ENCODE measurements at places on chromosomes 7 and 10. TPM values are rescaled to one million over a fixed set of nuclear protein-coding genes. Genes with fewer than 3 reads are reported as not detected.

DNA sequence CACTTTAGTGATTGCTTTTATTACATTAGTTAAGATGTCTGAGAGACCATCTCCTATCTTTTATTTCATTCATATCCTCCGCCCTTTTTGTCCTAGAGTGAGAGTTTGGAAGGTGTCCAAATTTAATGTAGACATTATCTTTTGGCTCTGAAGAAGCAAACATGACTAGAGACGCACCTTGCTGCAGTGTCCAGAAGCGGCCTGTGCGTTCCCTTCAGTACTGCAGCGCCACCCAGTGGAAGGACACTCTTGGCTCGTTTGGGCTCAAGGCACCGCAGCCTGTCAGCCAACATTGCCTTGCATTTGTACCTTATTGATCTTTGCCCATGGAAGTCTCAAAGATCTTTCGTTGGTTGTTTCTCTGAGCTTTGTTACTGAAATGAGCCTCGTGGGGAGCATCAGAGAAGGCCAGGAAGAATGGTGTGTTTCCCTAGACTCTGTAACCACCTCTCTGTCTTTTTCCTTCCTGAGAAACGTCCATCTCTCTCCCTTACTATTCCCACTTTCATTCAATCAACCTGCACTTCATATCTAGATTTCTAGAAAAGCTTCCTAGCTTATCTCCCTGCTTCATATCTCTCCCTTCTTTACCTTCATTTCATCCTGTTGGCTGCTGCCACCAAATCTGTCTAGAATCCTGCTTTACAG is 10.4 kb upstream of the CLCN1 start:
- peak; percentile 65 for DNase-seq

The TSPAN15 gene
- 65.1 TPM for total RNA-seq

DNA sequence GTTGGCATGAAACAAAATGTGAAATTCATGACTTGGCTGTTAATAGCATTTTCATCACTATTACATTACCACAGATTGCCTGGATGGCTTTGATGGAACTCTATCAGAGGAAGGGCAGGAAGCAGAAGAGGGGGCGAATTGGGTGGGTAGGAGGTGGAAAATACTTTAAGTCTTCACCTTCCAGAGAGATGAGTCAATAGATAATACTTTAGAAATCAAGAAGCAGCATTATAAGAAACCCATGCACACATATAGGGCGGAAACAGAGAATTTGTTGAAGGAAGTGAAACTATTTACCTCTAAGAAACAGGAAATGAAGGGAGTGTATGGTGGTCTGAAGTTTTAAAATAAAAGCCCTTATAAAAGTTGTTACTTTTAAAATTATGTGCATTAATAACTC is 152.1 kb upstream of the TARP start:
- no peak for DNase-seq

- no peak for DNase-seq
Observed at GRCh38 chr10:104505521-104506042, 135.5 kb upstream of the SORCS3 start.

The NANOS1 gene
- total RNA-seq, result 0.76 TPM

DNA sequence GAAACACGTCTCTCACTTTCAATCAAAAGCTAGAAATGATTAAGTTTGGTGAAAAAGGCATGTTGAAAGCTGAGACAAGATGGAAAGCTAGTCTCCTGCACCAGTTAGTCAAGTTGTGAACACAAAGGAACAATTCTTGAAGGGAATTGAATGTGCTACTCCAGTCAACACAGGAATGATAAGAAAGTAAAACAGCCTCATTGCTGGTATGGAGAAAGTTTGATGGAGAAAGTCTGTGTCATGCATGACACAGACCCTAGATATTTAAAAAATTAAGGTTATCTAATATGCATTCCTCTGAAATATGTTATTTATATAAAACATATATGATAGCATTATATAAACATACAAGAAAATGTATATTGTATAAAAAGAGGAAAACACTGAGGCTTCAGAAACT is 699.4 kb upstream of the FZD8 start:
- DNase-seq, result no peak

DNA sequence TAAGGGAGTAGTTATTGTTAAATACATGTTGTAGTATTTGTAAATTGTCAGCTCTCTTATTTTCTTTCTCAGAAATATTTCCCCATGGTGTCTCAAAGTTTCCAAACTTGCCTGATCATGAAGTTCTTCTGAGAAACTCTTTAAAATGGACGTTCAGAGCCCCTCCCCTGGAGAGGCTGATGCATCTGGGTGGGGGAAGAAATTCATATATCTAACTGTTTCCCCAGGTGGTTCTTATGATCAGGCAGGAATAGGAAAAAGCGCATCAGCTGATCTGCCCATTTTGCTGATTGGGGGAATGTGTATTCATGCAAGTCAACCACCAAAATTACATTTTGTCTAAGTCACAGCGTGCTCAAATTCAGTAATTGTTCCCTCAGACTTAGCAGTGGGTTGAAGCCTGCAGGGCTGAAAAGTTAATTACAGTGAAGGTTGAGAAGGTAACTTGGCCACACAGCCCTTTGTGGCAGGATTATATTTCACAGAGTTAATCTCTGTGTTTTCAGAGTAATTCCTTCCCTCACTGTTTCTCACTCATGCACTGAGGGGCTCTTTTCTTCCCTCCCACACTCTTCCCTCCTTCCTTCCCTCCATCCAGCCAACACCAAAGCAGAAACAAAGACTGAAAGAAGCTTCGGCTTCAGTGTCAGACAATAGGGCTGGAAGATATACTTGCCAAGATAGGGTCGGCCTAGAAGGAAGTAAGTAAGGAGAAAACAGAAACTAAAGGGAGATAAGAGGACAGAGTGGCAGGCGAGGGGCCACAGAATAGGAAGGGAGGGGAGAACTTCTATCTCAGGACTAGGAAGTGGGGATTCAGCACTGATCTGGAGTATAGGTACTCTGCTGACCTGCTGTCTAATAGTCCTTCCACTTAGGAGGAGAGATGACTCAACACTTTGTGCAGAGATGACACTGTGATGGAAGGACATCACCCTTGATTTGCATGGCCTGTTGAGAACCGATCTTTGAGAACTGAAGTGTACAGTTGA is 50.5 kb upstream of the STARD3NL start:
- no peak for DNase-seq

DNA sequence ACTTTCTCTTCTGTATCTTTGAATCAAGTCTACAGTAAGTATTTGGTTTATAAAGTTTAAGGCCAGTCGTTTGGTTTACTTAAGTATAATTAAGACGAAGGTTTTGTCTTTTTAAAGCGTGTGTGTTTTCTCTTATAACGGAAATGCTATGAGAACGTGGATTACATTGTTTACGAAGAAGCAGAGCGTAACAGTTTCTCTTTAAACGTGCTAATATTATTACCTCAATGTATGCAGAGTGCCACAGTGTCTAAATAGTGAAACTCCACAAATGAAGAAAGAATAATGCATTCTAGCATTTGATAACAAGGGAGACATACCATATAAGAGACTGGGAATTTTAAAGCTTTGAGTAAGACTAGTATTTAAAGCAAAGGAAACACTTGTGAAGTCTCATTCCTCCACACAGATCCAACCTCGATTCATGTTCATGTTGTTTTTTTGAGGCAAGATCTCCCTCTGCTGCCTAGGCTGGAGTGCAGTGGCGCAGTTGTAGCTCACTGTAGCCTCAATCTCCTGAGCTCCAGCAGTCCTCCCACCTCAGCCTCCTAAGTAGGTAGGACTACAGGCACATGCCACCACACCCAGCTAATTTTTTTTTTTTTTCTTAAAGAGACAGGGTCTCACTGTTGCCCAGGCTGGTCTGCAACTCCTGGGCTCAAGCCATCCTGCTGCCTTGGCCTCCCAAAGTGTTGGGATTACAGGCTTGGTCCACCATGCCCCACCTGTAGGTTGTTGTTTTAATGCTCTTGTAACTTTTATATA is 75.1 kb downstream of the ANKRD61 start:
- DNase-seq, result no peak

The ANAPC16 gene
- total RNA-seq, result 69.7 TPM

The CYP3A5 gene
- not detected for total RNA-seq

DNA sequence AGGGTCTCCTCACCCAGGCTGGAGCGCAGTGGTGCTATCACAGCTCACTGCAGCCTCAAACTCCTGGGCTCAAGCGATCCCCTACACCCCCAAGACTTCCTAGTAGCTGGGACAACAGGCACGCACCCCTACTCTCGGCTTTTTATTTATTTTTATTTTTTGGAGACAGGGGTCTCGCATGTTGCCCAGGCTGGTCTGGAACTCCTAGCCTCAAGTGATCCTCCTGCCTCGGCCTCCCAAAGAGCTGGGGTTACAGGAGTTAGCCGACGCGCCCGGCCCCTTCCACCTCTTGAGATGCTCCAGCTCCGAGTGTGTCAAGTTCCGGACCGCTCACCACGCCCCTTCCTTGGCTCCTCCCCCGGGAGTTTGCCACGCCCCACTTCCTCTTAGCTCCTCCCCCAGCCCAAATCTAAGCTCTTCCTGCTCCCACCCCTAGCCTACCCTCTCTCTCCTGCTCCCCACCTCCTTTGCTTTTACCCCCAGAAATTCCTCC is 6.3 kb downstream of the NAT16 start:
- DNase-seq, result no peak

GRCh38 chr7:69817121-69817520 is 218.8 kb downstream of the AUTS2 start:
- DNase-seq, result no peak

The DNAJC12 gene
- total RNA-seq, result 3.9 TPM

DNA sequence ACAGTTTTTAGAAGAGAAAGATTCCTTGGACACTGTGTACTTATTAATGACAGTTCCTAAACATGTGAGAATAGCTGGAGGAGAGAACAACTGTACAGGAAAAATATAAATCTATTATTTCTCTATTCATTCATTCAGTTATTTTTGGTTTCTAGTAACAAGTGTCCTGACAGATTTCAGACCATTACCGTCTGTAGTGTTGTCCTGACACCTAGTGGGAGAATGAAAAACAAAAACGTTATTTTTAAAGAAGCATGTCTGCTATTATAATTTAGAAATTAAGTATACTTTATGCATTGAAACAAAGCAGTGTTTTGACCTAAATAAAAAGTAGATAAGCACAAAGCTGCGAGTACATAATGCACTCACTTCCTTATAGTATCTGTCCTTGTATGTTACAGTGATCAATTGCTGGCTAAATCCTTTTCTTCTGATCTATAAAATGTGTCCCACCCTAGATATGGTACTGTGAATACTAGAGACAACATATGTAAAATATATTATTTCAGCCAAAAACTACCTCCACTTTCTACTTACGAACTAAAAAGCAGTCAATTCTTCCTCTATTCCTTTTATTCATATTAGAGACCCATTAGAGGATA is 575.6 kb downstream of the ARL4A start:
- DNase-seq, result peak; percentile 54

The DLX6 gene
- not detected for total RNA-seq

DNA sequence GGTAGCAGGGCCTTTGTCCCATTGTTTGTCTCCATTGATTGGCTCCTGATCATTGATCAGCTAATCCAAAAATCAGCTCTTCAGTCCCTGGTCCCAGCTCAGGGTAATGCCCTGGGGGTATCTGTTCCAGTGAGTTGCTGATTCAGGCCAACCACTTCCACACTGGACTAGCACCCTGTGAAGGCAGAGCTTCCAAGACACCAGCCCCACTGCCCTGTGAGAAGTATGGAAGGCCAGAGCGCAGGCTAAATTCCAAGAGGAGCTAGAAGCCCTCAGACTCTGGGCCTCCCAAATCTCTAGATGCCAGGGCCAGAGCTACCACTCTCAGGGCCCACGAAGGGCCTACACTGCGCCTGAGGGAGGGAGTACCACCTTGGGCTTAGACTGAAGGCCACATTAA is 10.4 kb downstream of the TMEM72 start:
- no peak for DNase-seq

DNA sequence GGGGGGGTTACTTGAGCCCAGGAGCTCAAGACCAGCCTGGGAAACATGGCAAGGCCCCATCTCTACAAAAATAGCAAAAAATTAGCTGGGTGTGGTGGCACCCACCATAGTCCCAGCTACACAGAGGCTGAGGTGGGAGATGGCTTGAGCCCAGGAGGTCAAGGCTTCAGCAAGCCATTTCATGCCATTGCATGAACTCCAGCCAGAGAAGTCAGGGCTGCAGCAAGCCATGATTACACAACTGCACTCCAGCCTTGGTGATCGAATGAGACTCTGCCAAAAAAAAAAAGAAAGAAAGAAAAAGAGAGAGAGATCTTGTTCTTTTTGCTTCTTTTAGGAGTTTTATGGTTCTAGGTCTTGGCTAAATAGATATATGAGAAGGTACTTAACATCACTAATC is 200.2 kb upstream of the PHYHIPL start:
- no peak for DNase-seq

GRCh38 chr10:29495366-29495765 is 139.4 kb downstream of the SVIL start:
- DNase-seq, result no peak

- no peak for DNase-seq
Observed at GRCh38 chr10:20492447-20492846, 404.7 kb downstream of the NEBL start.

DNA sequence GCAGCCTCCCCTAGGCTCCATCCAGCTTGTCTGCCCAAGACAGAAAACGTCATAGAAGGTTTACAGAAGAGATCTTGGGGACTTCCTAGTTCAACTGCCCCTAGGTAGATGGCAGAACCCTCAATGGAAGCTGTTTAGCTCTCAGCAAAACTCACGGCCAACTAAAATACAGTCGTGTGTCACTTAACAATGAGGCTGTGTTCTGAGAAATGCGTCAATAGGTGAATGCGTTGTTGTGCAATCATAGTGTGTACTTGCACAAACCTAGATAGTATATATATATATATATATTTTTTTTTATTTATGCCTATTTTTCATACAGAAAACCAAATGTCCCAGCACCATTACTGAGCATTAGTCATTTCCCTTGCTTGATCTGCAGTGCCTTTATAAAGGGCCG is 100.4 kb upstream of the SH2B2 start:
- peak; percentile 14 for DNase-seq

- no peak for DNase-seq
Observed at GRCh38 chr10:31011665-31012022, 20.0 kb downstream of the ZNF438 start.

DNA sequence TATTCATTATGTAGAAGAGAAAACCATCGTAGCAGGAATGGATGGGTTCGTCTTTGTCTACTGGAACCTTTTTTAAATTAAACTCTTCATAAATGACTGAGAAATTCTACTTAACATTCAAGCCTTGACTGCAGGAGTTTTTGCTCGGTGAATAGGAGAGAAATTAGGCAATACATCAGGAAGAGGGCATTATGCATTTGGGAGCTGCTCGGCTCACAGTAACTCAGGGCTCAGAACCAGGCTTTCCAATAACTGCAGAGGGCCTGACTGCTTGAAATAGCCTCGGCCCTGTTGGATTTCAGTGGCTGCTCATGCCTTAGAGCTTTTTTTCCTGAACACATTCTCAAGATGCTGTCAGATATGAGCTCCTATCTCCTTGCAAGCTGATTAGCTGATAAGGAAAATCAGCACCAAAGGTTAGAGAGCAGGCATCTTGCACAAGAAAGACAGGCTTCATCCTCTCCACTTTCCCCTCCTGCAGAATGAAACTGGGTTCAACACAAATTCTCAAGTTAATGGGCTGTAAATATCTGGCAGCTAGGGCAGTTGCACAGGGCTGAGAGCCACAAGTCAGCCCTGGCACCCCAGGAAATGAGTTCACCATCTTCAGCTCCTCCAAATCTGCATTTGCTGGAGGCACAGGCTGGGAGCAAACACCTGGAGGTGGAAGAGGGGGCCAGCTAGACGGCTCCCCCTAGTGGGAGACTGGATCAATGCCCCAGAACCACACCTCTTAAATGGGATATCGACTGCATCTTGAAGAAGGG is 24.3 kb downstream of the TECTB start:
- no peak for DNase-seq

The CCDC7 gene
- total RNA-seq, result 5.6 TPM

Data from dermis microvascular lymphatic vessel endothelial cell (primary cell).